NAMALWA (cell line): ENCODE measurements at places on chromosomes 12 and 14.

- no peak for DNase-seq
Observed at GRCh38 chr14:103594265-103594664, 31.5 kb downstream of the COA8 start.

GRCh38 chr12:60714141-60714900 is 1118.5 kb downstream of the SLC16A7 start:
- DNase-seq, result no peak

- no peak for DNase-seq
Observed at GRCh38 chr12:3483089-3483488, 7.9 kb upstream of the PRMT8 start.

GRCh38 chr14:39722547-39723273 is 290.5 kb upstream of the FBXO33 start:
- DNase-seq, result no peak

- DNase-seq, result no peak
Observed at GRCh38 chr12:92394895-92395294, 249.2 kb upstream of the BTG1 start.

DNA sequence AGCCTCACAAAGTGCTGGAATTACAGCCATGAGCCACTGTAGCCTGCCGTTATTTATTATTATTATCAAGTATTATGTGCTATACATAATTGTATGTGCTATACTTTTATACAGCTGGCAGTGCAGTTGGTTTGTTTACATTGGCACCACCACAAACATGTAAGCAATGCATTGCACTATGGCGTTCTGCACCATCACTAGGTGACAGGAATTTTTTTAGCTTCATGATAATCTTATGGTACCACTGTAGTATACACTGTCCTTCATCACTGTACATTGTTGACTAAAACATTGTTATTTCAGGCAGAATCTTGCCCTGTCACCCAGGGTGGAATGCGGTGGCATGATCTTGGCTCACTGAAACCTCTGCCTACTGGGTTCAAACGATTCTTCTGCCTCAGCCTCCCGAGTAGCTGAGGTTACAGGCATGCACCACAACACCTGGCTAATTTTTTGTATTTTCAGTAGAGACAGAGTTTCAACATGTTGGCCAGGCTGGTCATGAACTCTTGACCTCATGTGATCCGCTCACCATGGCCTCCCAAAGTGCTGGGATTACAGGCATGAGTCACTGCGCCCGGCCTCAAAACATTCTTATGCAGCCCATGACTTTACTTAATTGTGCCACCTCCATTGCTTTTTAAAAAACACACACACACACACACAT is 17.1 kb downstream of the MRPL42 start:
- DNase-seq, result no peak

- DNase-seq, result no peak
Observed at GRCh38 chr12:5694759-5695409, 250.2 kb downstream of the ANO2 start.

DNA sequence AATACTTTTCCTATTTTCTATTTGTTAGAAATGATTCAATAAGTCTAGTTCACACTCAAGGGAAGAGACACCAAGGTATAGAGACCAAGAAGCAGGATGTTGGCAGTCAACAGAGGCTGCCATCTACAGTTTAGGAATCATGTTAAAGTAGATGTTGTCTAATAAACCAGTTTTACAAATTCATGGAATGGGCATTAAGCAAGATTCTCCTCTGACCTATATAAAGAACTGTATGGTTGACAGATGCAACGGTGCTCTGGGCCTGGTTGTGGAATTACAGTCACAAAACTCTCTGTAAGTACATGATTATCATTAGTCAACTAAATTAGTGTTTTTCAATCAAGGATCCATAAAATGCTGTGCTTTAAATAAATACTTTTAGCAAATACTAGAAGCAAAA is 475.1 kb downstream of the NAV3 start:
- DNase-seq, result no peak

DNA sequence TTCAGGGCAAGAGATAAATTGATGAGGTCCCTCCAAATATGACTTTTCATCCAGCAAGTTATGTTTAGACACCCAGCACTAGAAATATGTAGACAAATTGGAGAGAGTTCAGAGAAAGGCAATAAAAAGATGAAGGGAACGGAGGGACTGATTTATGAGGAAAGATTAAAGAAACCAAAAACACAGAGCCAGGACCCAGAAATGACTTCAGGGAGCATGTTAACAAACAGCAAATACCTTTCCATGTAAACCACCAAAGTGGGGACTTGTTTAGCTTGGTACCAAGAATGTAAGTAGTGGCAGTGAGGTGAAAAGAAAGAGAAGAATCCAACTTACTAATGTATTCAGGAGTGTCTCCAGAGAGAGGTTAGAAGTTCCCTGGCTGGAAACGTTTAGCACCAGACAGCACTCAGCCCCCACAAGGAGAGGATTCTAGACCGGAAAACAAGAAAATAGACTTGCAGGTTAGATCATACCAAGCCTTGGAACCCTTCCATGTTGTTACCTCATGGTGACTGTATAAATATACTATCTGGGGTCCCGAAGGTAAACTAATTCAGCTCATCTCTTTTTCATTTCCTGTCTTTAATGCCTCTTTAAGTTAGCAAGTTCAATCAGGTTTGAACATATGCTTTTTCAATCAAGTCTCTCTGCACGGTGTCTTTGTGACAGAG is 79.2 kb downstream of the TBC1D30 start:
- DNase-seq, result no peak

GRCh38 chr12:25585662-25586061 is 32.6 kb upstream of the LMNTD1 start:
- DNase-seq, result no peak
